ENCODE measurements at places on chromosomes 16 and 17.

- no peak for DNase-seq
Observed at GRCh38 chr17:31216031-31216751, 80.8 kb downstream of the OMG start.

DNA sequence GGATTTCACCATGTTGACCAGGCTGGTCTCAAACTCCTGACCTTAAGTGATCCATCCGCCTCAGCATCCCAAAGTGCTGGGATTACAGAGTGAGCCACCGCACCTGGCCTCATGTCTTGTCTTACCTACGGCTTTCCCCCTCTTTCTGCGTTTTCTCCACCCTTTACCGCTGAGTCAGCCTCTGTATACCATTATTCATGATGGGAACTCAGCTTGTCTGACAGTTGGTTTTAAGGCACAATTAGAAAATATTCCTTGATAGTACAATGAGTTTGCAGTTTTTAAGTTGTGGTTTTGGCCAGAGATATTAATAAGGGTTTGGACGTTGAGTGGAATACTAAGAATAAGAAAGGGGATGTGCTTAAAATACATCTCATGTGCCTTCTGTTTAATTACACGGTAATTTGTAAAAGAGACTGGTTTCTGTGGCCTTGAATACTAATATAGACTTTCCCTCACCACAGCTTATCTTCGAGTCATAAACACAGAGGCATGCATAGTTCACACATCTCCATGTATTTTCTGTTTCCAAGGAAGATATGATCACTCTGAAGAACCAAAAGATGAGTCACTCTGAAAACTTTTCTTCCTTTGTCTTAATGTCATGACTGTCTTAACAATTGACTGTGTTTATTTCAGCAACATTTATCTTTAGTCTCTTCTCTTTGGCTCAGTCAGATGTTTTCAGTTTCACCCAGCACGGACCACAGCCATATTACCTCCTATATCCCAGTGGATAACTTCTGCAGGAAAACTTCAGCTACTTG, 54.4 kb downstream of the PITPNC1 start:
- no peak for DNase-seq

DNA sequence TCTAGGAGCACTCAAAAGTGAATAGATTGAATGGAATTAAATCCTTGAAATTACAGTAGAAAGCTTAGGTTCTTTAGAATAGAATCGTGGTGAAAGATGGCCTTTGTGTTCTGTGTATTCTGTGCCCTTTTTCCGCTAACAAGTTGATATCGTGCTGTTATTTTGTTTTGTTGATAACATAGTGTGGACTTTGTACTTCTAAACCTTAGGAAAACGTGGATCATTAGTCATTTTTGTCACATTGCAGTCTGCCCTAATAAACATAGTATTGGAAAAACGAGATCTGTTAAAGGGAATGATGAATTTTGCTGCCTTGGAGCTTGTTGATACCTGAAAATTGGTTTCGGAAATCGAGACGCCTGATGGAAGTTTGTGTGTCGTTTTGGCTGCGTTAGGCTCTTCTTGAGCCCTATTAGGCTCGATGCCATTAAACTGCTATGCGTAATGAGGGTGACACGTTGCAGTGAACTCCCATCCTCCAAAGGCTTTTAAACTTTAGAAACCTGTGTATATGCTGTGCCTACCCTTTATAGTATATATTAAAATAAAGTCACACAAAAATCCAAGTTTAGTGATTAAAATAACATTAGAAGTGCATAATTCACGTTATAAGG, 145.7 kb downstream of the PRKCA start:
- DNase-seq = no peak

GRCh38 chr17:44385287-44386181, 3.9 kb downstream of the ITGA2B start:
- DNase-seq = peak; percentile 92

GRCh38 chr17:979212-979538, 401 bp downstream of the NXN start:
- DNase-seq = peak; percentile 59

DNA sequence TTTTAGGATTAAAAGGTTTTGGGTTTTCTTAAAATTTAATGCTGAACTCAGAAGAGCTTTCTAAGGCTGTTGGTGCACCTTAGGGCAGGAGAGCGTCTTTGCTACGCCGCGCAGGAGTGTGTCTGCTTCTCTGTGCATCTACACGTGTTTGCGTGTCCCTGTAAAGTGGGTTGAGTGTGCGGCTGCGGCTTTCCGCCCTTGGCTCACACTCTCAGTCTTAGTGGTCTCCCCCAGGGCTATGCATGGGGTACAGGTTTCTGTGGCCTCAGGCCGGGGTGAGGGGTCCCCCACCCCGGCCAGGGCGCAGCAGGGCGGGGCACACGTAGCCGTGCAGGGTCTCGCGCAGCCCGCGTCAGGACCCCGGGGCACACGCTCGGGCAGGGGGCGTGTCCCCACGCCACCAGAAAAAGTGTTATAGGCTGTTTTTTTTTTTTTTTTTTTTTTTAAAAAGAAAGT, 727 bp upstream of the TENT4B start:
- DNase-seq = no peak

DNA sequence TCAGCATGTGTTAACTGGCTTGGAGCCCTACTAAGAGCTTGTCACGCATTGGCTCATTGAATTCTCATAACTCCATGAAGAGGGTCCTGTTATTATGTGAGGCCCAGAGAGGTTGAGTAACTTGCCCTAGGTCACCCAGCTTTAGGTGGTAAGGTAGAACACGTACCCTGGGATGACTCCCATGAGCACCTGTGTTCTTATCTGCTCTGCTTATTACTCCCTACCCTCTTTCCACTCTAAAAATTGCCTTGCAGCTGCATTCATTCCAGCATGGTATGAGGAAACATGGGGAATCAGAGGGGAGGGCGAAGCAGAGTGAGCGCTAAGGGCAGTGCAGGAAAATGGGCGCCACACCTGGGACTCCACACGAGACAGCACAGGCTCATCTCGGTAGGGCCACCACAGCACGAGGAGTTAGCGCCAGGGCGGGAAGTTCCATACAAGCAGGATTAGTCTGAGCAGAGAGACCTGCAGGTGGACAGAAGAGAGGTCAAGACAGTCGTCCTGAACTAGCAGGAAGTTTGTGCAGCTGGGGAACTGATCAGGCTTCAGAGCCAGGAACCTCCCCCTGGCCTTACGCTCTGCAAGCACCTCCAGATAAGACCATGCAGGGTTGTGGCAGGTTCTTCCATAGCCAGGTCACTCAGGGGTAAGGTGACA, 10.1 kb downstream of the COPZ2 start:
- DNase-seq = no peak

DNA sequence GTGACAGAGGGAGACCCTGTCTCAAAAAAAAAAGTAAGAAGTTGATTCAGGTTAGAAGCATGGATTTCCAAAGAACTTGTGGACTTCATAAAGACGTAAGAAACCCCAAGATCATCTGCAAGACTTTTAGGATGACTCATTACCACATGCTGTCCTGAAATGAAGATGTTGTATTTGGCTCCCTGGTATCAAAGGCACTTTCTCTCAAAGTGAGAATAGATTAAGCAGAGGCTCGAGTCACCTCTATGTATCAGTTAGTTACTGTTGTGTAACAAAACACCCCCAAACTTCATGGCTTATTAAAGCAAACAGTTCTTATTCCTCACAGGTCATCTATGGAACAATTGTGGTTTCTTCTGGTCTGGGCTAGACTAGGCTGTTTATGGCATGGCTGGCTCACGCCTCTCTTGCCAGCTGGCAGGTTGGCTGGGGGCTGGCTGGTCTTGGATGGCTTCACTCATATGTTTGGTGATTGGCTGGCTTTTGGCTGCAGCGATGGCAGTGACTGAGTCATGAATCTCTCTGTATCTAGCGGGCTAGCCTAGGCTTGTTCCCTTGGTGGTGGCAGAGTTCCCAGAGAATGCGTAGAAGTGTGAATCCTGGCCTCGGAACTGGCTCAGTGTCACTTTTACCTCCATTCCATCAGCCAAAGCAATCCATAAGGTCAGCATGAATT, 60.4 kb upstream of the MSI2 start:
- DNase-seq = no peak

DNA sequence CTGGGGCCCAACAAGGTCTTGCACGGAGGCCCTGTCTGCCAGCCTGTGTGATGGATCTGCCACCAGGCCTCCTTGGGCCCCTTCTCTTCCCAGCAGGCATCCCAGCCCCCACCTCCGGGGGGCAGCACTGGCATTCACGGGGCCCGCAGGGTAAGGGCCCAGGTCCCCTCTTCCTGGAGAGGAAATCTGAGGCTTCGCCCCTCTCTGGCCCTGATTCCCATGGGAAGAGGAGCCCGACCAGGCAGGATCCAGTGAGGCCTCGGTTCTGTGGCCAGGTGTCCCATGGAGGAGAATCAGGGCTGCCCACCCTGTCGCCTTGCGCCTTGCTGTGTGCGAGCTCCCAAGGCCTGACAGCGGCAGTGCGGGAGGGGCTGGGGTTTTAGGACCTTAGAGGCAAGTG, 48.4 kb downstream of the PDPK1 start:
- DNase-seq = peak; percentile 18

DNA sequence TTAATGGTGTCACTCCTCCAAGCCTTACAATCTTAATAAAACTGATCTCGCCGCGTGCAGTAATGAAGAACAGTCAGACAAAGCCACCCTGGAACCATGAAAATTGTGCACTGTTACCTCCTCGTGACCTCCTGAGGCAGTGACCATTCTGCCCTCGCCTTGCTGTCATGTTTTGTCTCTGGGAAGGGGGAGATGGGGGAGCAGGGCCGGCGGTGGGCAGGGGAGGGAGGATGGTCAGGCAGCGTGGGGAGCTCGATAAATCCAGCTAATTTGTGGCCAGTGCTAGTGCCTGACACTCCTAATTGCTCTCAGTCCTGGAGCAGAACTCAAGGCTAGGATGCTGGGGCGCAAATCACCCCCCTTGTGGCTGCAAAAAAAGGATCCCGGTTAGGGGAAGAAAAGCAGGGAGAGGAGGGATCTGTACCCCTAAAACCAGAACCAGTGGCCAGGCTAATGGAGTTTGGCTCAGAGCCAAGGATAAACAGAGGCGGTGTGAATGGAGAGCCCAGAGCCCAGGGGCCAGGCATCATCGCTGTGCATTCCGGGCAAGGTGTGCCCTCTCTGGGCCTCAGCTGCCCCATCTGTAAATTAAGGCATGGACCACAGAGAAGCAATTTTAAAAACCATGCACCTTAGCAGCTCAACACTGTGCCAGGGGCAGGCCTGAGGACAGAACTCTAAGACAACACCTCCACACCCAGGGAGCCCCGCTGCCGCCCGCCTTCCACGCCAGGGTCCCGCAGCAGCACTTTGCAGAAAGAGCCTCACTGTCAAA, 113.3 kb downstream of the ZNF423 start:
- no peak for DNase-seq

Measured in femur (tissue), 1 donor.